Endothelial cell of umbilical vein (primary cell): ENCODE measurements at places on chromosomes 4 and X. TPM values are rescaled to one million over a fixed set of nuclear protein-coding genes. Genes with fewer than 3 reads are reported as not detected.

DNA sequence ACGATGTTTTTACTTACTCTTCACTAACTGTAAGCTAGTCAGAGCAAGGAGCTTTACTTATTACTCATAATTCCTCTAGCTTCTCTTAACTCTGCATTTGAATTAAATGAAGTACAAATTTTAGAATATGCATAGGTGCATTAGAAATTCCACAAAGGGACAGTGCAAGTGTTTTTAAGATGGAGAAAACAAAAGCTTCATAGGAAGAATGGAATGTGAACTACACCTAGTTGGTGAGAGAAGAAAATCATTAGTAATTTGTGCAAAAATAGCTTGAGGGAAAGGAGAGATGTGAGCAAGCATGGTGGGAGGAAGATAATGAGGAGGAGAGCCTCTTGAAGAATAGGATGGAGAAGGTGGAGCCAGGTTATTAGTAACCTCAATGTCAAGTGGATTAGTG lies 77.5 kb upstream of the SMARCA5 start:
- DNase-seq = no peak

- DNase-seq = no peak
These were observed 1.0 kb upstream of the GRPEL1 start for GRCh38 chr4:7068883-7069282.

DNA sequence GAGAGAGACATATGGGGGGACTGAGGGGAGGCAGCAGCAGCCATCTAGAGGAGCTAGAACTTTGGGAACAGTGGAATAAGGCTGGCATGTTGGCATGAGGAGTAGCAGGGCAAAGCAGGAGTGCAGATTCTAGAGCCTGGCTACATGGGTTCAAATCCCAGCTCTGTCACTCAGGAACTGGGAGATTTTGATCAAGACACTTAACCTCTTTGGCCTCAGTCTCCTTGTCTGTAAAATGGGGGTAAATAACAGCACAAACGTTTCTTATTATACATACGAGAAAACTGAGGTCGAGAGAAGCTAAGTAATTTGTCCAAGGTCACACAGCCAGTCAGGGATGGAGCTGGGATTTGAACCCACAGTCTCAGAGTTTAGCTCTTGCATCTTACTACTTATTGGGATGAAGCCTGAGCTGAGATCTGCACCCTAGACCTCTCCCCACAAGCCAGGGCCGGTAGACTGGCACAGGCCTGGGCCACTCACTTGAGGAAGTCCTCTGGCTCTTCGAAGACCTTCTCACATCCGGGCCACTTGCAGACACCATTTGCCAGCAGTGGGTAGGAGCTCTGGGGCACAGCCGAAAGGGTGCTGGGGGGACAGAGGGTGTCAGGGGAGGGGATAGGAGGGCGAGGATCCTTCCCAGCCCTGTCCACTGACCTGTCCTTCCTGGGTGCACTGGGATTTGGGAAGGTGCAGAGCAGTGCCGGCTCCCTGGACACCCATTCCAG lies 8.1 kb downstream of the FOXP3 start:
- DNase-seq = no peak

DNA sequence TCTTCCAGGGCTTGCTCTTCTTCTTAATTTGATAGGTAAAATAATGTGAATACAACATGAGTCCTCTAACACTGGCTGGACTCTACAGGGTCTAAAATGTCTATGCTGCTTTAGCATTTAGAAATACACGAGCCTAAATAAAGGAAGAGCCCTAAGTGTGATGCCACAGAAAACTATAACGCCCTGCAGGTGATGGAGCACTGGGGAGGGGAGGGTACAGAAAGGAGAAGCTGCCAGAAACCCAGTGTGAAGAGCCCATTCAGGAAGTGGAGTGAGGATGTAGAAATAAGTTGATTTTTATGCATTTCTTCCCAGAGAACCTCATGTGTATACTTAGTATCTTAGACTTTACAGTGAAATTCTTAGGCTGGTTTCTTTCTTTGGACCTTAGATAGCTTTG lies 83.4 kb downstream of the TNIP2 start:
- no peak for DNase-seq

- no peak for DNase-seq
These were observed 98.1 kb downstream of the DCTD start for GRCh38 chr4:182818926-182819730.

GRCh38 chrX:122119361-122119760 lies 1064.7 kb upstream of the GRIA3 start:
- no peak for DNase-seq

- peak; percentile 95 for DNase-seq
These were observed 97.0 kb downstream of the AFAP1 start for GRCh38 chr4:7842384-7843279.

Gene NPY2R
- total RNA-seq = not detected in 2 replicates

Gene C4orf36
- 0.66 TPM in 1 of 2 replicates, not detected in the other for total RNA-seq
